ENCODE measurements at places on chromosomes 5 and 9.
A peak's percentile ranks its signal among the peaks of the same experiment; 100 is the strongest.

DNA sequence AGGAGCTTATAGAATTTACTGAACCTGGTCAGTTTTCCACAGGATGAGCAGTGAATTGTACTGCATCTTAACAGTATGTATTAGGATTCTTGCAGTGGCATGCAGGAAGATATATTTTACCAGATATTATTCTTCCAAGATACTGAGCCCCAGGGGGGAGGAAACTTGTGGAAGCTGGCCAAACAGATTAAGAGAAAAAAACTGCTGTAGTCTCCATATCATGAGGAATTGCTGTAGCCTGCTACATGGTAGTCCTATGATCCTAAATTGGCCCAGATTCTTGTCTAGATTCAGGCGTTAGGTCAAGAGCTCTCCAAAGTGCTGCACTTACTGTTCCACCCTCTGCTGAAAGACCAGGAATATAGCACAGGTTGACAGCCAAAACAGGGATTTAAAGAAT, 275.5 kb upstream of the TAS2R1 start:
- DNase-seq: peak; percentile 32

GRCh38 chr9:81814401-81814793, 113.8 kb upstream of the SPATA31D4 start:
- no peak for DNase-seq

- DNase-seq: peak; percentile 48
These were observed 10.4 kb downstream of the AMACR start for GRCh38 chr5:33997331-33997983.

DNA sequence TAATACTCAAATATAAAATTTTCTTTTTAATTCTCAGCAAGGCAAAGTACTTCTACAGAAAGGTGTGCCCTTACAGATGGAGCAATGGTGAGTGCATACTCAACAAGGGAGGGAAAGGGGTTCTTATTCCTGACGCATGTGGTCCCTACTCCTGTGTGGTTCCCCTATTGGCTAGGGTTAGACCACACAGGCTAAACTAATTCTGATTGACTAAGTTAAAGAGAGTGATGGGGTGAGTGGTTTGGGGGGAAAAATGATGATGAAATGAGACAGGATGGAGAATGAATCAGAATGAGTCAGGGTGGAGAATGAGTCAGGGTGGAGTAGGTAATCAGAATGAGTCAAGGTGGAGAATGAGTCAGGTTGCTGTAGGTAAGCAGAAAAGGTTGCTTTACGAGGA, 22.9 kb upstream of the HMGCS1 start:
- DNase-seq: no peak

- no peak for DNase-seq
These were observed 64.2 kb downstream of the GAPVD1 start for GRCh38 chr9:125325826-125326225.

GRCh38 chr9:90025816-90026215, 421.0 kb downstream of the GADD45G start:
- no peak for DNase-seq

GRCh38 chr5:39846144-39846543, 421.4 kb upstream of the DAB2 start:
- DNase-seq: no peak
